Forelimb muscle (tissue), 1 donor: ENCODE measurements at places on chromosomes 7 and 10. TPM values are rescaled to one million over a fixed set of nuclear protein-coding genes. Genes with fewer than 3 reads are reported as not detected.

DNA sequence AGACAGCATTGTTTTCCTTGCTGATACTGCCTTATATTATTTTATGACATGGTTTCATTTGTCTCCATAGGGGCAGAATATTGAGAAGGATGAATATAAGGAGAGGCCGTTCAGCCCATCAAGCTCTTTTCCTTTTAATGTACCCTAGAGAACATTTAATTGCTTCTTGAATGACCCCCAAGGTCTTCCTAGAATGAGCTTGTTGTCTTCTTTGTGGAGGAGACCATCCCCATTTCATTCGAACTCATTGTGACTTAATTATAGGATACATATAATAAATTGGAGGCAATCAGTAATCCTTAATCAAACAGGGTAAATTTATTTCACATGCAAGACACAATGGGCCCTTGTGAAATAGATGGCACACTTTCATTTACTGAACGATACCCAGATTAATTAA lies 231.3 kb downstream of the MDFIC start:
- DNase-seq = no peak

GRCh38 chr10:121740069-121740468 lies 141.8 kb upstream of the FGFR2 start:
- no peak for DNase-seq

DNA sequence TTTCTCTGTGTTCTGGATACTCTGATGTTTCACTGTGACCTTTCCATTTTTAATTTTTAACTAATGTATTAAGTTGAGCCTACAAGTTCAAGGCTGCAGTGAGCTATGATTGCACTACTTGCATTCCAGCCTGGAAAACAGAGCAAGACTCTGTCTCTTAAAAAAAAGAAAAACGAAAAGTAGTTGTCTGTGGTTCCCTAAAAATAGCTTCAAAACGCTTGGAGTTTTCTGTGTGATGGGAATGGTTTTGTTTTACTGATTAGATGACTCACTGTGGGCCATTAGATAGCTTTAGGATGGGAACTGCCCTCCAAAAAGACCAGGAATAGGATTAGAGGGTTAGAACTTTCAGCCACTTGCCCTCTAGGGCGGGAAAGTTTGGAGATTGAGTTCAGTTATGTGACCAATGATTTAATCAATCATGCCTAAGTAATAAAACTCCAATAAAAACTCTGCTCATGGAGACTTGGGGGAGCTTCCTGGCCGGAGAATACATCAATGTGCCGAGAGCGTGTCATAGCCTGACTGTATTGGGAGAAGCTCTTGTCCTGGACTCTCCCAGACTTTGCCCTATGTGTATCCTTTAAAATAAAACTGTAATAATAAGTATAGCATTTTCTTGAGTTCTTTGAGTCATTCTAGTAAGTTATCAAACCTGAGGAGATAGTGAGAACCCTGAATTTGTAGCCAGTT lies 147.1 kb downstream of the LYZL1 start:
- no peak for DNase-seq

DNA sequence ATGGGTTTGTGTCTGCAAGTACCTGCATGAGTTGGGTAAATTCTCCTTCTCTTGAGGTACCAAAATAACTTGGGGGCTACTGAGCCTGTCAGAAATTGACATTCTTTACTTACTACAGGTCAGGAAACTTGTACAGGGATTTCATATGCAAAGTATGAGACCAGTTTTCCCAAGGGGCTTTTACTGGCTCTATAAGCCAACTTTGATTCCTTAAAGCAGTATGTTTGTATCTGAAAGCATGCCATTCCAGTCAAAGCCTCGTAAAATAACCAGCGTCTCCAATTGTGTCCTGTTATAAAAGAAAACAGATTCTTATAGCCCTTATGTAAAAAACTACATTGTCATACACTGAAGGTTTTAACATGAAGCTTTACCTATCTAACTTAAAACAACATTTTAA lies 90.2 kb downstream of the ZNF467 start:
- no peak for DNase-seq

DNA sequence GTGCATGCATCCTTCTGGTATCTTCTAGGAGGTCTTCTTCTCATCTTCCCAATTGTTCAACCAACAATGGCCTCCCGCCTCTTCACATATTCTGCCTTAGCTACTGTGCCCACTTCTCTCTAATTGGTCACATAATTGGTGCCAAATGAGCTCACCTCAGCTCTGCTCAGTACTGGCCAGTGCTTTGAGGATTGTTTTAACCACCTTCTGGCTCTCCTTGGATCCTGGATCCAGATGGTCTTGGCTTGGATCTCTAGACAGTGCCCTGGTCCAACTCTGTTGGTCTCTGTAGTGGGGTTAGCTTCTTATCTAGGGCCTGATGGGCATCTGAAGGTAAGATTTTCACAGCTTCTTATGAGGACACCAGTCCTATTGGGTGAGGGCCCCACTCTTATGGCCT lies 820.8 kb downstream of the TYW1 start:
- DNase-seq = no peak

GRCh38 chr10:43998021-43998809 lies 349.5 kb upstream of the ZNF32 start:
- DNase-seq = no peak

Gene GDF2
- polyA plus RNA-seq = not detected

Gene HYAL4
- polyA plus RNA-seq = 0.05 TPM

Gene VSTM2A
- polyA plus RNA-seq = not detected
